ENCODE measurements at places on chromosomes 2 and 18.

- DNase-seq, result no peak
Measured at GRCh38 chr18:43159086-43159770, 43.7 kb upstream of the RIT2 start.

- DNase-seq, result no peak
Measured at GRCh38 chr2:11329776-11330175, 14.7 kb downstream of the ROCK2 start.

DNA sequence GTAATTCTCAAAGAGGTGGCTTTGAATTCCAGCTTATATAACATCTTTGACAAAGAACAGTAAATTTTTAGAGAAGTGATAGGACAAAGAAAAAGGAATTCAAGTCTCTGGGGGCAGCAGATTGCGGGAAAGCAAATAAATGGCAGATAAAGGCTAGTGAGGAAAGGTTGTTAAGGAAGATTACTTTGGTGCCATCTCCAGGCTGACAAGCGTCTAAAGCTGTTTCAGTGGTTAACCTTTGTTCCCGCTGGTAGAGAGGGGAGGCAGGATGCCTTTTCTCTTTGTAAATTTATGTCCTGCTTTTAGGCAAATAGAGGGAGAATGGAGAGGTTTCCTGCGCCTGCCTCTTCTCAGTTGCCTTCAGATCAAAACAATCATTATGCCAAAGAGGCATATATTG, 431.2 kb upstream of the CHST9 start:
- DNase-seq, result no peak

- DNase-seq, result no peak
Measured at GRCh38 chr18:10546557-10547300, 20.9 kb downstream of the NAPG start.

DNA sequence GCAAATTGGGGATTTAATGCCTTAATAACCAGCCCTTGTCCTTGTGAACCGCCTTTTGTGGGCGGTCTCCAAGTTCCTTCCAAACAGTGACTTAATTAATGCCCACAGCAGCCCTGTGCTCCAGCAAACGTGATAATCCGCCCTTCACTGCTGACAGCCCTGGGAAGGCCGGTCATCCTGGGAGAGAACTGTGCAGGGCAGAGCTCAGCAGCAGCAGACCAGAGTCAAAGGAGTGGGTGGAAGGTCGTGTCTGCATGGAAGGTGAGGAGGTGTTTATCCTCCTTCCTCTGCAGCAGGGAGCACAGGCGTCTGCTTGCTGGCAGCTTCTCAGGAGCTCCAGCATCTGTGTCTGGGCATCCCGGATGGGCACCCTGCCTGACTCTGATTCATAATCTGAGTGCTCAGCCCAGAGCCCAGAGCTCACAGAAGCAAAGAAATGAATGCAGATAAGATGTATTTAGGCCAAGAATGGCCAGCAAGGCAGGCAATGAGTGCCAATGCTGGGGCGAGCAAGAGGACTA, 270.0 kb upstream of the PXDN start:
- DNase-seq, result peak; percentile 55

GRCh38 chr2:27271631-27272340, 3.4 kb upstream of the DNAJC5G start:
- DNase-seq, result no peak

GRCh38 chr2:86621280-86621943, 2.3 kb downstream of the RNF103 start:
- DNase-seq, result peak; percentile 36

DNA sequence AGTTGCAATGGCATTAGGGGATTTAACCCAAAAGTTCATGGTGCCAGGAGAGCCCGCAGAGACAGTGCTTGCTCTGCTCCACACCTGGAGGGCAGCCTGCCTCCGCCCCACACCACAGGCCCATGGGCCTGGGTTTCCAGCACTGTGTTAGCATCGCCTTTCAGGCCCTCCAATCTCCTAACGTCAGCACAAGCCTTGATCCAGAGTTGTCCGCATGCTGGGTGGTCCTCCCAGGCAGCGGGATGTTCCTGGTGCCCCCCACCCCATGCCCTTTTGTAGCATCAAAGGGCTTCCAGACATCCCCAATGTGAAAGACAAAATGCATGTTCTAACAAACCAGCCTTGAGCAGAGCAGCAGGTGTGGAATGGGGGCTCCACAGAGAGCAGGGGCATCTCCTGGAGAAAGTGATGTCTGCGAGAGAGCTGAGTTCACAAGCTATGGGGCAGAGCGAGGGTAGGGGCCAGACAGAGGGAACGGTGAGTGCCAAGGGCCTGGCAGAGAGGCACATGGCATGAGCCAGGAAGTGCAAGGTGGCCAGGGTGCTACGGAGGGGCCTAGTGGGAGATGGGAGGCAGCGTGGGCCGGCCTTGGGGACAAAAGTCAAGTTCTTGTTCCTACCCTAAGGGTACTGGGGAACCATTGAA, 119.2 kb downstream of the CYP26B1 start:
- no peak for DNase-seq

DNA sequence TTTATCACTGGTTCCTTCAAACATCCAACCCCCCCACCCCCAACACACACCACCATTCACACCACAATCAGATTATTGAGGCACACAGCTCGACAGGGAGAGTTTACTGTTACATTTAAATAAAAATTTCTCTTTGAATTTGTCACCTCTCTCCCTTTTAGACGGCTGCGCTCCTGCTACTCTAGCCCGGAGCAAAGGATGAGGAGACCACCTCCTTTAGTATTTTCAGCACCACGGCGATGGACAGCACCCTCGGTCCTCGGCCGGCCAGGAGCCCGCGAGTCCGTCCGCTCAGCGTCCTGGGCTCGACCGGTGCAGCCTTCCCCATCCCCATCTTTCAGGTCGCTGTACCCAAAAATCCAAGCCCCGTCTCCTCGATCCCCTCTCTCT, 892 bp downstream of the CELF4 start:
- DNase-seq, result no peak

DNA sequence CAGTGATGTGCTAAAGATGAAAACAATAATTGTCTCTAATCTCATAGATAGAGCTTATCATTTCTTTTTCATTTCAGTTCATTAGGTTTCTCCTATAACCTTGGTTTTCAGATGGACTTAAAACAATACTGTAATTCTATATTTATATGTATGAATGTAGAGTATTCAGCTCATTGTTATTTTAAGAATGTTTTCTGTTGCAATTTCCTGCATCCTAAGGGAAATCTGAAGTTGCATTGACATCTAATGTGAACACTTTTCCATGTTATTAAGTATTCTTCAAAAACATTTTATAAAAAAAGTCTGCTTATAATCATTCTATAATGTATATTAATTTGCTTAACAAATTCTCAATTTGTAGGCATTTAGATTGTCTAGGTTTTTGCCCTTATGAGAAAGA, 288.9 kb downstream of the XIRP2 start:
- no peak for DNase-seq

- DNase-seq, result peak; percentile 48
Measured at GRCh38 chr2:200618590-200619021, 32.8 kb downstream of the AOX1 start.

- no peak for DNase-seq
Measured at GRCh38 chr2:64405581-64406406, 48.2 kb upstream of the LGALSL start.

- no peak for DNase-seq
Measured at GRCh38 chr2:104909317-104909716, 55.4 kb downstream of the POU3F3 start.

DNA sequence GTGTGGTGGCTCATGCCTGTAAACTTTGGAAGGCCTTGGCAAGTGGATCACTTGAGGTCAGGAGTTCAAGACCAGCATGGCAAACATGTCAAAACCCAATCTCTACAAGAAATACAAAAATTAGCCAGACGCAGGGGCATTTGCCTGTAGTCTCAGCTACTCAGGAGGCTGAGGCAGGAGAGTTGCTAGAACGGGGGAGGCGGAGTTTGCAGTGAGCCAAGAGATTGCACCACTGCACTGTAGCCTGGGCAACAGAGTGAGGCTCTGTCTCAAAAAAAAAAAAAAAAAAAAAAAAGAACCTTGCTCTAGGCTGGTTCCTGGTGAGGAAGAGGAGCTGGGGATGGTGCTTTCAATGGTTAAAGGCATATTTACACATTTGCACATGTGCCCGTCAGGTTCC, 129.4 kb downstream of the LYPD6B start:
- no peak for DNase-seq

GRCh38 chr2:239398521-239398921, 2.3 kb downstream of the HDAC4 start:
- DNase-seq, result no peak
